Endothelial cell (in vitro differentiated cells): ENCODE measurements at places on chromosomes 1 and 21.

- no peak for DNase-seq
Measured at GRCh38 chr1:67771749-67772148, 61.5 kb downstream of the GNG12 start.

DNA sequence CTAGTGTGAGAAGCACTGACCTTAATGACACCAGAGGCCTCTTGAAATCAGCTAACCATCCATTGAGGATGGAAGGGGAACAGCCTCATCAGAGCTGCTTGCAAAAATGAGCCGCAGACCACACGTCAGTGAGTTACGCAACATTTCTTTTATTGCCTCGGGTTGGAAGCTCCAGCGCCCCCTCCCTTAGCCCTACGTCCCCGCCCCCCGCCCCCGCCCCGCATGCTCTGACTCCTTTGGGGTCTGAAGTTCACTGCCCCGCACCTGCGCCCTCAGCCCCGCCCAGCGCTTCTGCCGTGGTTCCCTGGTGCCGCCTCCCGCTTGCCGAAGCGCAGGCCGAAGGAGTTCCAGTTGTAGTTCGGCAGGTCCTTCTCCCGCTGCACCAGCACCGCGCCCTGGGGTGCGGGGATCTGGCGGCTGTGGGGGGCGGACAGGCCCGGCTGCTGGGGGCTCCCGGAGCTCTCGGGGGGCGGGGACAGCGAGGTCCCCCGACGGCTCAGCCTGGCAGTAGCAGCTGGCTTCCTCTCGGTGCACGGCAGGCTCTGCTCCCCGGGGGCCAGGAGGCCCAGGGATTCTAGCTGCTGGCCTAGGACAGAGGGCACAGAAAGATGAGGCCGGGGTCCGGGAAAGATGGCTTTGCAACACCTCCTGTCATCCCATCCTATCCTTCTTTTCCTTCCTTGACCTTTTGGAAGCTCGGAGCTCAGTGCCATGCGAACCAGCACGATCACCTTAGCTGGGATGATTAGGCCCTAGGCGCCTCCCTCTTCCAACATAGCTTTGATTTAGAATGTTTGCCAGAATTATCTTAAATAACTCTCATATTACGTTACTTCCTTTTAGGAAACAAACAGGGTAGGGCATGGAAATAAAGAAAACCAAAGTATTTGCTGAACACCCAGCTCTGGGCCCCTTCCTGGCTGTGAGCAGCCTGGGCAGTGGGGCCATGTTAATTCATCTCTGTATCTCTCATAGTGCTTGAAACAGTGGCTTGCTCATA is 5.8 kb downstream of the KISS1 start:
- DNase-seq: no peak

- no peak for DNase-seq
Measured at GRCh38 chr1:13605159-13605558, 21.5 kb downstream of the PDPN start.

DNA sequence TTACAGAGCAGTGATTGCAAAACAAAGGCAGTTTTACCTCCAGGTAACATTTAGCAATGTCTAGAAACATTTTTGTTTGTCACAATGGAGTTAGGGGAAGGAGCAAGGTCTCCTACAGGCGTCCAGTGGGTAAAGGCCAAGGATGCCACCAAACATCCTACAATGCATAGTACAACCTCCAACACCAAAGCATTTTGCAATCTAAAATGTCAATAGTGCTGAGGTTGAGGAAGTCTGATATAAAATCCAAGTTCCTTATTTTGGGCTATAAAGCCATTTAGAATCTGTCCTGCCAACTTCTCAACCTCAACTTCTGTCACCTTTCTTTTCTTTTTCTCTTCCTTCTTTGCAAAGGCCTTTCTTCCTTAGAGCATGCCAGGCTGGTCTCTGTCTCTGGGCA is 111.2 kb downstream of the FASLG start:
- no peak for DNase-seq

- DNase-seq: no peak
Measured at GRCh38 chr1:41167667-41168066, 74.4 kb downstream of the SCMH1 start.

DNA sequence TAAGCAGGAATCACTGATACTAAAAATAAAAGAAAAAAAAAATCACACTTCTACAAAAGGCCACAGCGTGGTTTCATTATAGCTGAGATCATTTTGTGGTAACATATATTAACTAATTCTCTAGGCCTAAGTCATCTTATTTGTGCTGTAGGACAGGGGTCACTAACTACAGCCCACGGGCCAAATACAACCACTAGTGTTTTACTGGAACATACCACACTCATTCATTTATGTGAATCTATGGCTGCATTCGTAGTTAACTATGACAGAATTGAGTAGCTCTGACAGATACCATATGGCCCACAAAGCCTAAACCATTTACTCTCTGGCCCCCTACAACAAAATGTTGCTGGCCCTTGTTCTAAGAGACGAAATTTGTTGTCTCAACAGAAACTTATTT is 224.4 kb downstream of the VAV3 start:
- no peak for DNase-seq

DNA sequence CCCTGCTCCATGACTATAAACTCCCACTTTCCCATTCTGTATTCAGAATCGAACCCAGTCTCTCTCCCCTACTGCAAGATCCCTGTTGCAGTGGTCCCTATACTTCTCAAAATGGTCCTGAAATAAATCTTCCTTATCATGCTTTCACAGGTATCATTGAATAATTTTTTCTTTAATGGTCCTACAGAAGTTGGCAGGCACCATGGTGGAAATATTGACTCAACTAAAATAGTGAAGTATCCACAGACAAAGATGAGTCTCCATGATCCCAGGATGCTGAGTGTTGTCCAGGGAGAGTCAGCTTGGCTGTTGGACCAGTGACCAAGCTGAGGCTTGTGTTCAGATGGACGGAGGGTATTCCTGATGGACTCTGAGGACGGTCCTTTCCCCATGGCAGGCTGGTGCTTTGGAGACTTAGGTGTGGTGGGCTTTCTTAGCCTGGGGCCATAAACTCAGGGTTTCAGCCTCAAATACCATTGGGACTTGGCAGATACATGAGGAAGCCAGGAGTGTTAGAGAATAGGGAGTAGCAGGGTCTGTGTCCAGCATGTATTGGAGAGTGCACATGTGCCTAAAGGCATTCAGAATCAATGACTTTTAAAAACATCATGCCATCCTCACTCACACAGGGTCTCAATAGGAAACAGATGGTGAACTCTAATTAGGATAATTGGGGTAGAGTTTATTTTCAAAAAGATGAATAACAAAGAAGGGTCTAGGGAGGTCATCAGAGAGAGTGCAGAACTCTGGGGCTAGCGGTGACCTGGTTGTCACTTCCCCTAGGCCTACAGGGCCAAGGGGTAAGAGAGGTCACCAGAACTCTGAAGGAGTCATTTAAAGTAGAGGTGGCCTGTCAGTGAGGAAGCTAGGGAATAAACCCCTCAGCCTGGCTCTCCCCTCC is 19.8 kb downstream of the TINAGL1 start:
- no peak for DNase-seq

DNA sequence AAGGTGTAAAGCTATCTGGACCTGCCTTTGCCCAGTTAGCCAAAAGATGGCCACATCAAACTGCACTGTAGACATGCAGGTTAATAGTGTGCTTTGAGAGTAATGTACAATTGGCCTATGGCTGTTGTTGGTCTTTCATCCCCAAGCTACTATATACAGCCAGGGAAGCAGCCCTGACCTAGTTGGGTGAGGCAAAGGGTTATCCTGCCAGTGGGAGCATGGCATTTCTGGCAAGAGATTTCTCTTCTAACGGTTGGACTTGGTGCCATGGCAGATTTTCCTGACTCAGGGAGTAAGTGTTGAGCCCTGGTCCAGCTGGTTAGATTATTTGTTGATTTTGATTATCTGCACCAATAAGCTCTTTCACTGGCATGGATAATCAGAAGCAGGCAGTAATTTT is 119.8 kb downstream of the SDCCAG8 start:
- no peak for DNase-seq

DNA sequence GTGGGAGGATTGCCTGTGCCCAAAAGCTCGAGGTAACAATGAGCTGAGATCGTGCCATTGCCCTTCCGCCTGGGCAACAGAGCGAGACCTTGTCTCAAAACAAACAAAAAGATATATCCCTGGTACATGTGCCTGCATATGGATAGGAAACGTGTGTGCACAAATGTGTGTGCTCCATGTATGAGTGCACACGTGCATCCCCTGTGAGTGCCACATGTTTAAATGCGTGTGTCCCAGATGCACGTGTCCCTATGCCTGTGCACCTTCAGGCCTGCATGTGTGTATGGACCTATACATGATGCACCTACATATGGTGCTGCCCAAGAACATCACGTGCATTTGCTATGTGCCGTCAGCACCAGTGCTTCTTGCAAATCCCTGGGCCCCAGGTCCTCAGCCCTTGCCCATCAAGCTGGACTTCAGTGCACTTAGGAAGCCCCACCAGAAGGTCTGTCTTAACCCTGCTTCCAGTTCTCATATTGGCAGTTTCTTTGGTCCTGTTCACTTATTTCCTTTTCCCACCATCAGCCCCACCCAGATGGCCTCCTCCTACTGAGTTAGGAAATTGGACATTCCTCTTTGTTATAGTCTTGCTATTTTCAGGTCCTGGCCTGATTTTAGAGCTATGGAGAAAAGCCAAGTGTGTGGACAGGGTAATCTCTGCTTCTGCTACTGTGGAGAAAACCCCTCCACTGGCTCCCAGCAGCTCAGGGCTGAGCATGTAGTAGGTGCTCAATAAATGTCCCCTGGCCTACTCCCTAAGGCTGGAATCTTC is 15.4 kb downstream of the TIE1 start:
- no peak for DNase-seq

GRCh38 chr1:37932759-37933158 is 14.1 kb downstream of the INPP5B start:
- no peak for DNase-seq

GRCh38 chr21:37098751-37099150 is 25.7 kb downstream of the TTC3 start:
- no peak for DNase-seq

- no peak for DNase-seq
Measured at GRCh38 chr1:41656825-41657500, 172.5 kb upstream of the EDN2 start.

DNA sequence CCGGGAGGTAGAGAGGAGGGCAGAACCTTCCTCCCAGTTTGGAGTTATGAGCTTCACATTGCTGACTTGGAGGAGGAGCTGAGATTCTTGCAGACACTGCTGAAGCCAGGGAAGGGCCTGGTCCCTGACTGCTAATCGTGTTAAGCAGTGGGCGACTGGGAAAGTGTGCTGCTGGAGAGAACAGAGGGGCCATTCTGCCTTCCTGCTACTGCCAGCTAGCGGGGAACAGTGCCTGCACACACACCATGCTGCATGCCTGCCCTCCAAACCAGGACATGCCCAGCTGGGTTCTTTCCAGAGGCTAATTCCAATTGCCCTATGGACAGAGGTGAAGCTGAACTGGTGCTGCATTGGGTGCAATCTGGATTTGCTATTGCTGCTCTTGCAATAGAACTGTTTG is 281.4 kb downstream of the AJAP1 start:
- no peak for DNase-seq

DNA sequence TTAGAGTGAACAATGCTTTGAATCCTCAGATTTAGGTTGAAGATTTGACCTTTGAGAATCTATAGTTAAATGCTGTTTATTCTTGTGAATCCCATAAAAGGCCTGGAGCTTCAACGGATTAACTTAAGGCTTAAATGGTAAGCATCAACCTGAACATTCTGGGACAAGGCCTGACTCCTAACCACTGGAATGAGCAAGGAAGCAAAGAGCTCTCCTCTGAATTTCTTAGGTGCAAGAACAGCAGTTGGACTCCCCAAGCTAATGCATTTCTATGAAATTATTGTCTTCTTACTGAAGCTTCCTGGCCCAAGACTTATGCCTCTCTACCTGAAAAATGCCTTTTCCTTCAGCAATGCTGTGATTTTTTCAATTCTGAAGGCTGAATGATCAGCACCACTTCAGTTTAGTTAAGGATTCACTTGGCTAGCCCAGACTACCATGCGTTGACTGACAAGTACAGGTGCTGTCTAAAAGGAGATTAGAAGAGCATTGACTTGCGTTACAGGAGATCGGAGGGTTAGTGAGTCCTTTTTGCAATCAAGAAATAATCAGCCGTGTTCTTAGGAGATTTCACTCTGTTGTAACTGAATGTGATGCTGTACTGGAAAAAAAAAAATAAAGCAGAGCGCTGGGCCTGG is 178.5 kb downstream of the ZC3H11B start:
- no peak for DNase-seq

DNA sequence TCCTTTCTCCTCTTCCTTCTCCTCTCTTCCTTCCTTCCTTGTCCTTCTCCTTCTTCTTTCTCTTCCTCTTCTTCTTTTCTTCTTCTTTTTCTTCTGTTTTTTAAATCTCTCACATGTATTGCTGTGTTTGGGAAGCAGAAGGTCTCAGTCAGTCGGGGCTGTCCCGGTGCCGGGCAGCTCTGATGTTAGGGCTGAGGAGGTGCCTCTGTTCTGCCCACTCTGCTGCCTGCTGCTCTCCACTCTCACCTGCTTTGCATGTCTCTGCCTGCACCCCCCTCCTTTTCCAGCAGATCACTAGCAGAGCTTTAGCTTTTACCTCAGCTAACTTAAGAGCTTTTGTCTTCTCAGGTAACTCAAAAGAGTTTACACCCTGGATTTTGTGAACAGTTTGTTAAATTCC is 276.6 kb downstream of the CHRM3 start:
- DNase-seq: no peak

- no peak for DNase-seq
Measured at GRCh38 chr1:115184951-115185331, 95.6 kb upstream of the TSPAN2 start.

DNA sequence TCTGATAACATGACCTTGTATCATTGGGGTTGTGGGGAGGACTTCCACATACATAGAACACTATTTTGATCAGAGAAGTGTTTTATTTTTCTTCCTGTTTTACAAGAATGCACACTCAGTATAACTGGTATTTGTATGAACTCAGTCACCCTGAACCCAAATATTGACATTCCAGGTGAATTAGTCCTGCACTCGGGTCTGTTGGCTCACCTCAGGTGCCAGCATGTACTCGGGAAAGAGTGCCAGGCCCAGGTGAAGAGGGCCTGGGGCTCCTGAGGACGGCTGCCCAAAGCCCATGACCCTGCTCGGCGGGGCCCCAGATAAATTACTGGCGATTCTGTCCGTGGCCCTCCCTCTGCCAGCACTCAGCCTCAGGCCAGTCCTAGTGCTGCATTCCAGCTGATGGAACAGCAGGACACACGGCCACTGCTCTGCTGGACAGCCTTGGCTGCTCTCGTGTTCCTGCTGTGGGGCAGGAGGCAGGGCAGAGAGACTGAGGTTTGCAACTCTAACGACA is 75.4 kb upstream of the TMPRSS2 start:
- DNase-seq: no peak

DNA sequence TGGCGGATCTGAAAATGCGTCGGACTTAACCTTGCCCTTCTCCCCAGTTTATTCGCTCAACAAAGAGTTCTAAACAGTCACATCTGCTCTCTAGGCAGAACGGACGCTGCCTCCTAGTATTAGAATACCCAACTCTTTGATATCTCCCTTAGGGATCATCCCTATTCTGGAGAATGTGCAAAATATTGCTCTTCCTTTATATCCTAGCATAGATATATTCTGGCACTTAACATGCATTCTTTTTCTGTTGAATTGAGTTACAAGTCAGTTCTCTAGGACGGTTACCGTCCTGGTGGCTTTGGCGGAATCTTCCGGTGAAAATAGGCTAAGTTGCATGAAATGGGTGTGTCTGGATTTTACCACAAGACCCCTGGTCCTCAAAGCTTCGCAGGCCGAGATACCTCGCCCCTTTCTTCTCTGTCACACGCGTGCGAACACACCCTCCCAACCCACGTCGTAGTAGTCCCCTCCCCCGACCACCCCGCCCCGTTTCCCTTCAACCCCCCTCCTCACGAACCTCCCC is 501 bp upstream of the DNAJC6 start:
- no peak for DNase-seq
